ENCODE measurements at places on chromosomes 6 and 20.
A peak's percentile ranks its signal among the peaks of the same experiment; 100 is the strongest.

DNA sequence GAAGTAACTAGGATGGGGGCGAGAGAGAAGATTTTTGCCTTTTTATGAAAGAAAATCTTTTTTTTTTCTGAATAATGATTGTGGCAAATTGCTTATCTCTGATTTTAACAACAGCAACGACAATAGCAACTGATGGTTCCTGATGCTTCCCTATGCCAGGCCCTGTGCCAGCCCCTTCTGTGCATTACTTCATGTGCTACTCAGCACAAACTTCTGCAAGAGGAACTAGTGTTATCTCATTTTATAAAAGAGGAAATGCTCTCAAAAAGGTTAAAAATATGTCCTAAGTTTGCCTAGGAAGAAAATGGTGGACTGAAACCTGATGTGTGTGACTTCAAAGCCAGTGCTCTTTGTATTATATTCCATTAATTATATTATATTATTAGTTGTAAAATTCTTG is 74.0 kb upstream of the RALGAPA2 start:
- DNase-seq = no peak

DNA sequence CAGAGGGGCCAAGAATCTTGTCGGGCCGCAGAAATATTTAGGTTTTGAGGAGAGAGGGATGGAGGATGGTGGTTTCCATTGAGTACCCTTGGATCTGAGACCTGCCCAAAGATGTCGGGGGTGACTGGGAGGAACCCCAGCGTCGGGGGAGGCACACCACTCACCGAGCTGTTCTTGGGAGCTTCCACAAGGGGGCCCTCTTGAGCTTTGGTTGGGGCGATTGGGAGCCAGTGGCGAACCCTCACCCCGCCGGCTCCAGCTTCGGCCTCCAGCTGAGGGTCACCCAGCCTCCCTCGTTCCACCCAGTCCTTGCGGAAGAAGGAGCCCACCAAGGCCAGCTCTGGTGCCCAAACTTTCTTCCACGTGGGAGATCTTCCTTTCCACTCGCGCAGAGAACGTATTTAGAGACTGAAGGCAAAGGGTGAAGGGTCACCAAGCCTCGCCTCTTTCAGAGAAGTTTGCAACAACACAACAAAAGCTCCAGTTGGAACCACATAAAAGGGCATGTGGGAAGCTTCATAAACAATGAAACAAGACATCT is 33.6 kb downstream of the APCDD1L start:
- DNase-seq = peak; percentile 13

DNA sequence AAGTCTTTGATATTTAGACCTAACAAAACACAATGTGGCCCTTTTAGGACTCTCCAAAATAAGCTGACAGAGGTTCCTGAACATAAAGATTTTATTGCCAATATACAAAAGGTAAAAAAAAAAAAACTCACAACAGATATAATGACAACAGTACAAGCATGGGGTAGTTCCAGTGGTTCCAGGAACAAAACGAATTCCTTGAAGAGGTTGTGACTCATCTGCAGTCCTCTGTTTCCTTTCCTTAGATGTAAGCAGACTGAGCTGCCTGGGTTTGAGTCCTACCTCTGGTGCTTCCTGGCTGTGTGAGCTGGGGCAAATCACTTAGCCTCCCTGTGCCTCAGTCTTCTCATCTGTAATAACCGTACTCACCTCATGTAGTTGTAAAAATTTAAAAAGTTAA is 13.3 kb upstream of the CTAGE9 start:
- DNase-seq = no peak

DNA sequence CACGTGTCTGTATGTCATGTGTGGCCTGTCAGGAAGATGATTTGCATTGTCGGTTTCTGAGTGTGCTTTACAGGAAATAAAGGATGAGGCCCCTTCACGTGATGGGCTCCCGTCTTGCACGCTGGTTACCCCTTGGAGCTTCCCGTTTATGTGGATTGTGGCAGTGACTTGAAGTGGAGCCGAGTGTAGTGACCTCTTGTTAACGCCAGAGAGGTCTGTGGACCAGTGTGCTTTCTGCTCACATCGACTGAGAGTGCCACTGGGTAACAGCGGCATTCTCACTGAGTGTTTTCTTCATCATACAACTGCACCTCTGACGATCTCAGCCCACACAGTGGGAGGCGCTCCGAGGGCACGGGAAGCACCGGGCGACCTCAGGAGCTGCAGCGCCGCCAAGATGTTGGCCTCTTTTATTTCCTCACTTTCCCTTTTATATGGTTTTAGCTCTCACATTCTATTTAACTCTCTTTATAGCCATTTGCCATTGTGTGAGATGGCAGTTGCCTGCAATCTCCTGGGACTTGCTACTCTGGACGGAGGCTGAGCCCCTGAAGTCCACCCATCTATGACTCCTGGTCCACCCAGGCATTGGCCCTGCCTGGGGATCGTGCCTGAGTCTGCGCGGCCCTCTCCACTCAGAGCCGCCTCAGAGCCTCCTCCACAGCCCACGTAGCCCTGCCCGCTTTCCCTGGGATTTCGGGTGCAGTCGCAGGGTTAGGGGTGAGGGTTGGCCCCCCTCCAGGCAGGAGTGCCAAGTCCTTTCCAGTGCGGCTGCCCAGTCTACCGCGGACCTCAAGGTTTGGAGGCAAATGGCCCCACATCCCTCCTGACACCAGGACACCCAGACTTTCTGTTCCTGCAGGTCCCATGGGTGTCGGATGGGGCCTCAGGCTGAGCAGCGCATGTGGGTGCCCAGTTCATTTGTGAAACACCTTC is 238.9 kb downstream of the ERMARD start:
- DNase-seq = no peak
